ENCODE measurements at places on chromosomes 2 and 18. TPM values are rescaled to one million over a fixed set of nuclear protein-coding genes. Genes with fewer than 3 reads are reported as not detected.
A peak's percentile ranks its signal among the peaks of the same experiment; 100 is the strongest.

DNA sequence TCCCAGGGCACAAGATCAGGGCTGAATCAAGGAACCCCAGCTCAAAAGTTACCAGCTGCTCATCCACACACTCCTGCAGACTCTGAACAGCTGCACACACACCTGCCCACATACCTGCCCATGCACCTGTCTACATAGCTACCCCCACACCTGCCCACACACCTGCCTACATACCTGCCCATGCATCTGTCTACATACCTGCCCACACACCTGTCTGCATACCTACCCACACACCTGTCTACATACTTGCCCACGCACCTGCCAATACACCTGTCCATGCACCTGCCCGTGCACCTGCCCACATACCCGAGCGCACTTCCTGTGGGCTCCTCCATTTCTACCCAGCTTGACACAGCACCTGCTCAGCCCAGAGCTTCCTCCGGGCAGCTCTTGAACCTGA is 122.8 kb upstream of the AGAP1 start:
- DNase-seq = no peak

- DNase-seq = no peak
Observed at GRCh38 chr2:2410987-2411386, 79.9 kb upstream of the MYT1L start.

DSG4 gene
- not detected for total RNA-seq

DPP10 gene
- 0.33 TPM for total RNA-seq

DNA sequence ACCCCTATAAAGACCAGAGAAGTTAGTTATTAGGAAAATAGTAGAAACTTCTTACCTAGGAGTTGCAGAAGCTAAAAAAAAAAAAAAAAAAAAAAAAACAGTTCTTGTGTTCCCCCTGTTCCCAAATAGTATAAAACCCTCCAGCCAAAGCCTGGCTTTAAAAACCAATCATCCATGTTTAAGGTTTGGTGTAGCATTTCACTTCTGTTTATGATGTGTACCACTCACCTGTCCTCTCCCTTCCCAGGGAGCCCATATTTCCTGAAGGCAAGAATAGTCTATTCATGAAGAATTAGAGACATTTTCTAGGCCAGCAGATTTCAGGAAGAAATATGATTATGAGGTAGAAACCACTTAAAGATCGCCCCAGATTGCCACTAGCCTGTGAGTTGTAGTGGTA is 273.6 kb downstream of the SETBP1 start:
- DNase-seq = no peak

DNA sequence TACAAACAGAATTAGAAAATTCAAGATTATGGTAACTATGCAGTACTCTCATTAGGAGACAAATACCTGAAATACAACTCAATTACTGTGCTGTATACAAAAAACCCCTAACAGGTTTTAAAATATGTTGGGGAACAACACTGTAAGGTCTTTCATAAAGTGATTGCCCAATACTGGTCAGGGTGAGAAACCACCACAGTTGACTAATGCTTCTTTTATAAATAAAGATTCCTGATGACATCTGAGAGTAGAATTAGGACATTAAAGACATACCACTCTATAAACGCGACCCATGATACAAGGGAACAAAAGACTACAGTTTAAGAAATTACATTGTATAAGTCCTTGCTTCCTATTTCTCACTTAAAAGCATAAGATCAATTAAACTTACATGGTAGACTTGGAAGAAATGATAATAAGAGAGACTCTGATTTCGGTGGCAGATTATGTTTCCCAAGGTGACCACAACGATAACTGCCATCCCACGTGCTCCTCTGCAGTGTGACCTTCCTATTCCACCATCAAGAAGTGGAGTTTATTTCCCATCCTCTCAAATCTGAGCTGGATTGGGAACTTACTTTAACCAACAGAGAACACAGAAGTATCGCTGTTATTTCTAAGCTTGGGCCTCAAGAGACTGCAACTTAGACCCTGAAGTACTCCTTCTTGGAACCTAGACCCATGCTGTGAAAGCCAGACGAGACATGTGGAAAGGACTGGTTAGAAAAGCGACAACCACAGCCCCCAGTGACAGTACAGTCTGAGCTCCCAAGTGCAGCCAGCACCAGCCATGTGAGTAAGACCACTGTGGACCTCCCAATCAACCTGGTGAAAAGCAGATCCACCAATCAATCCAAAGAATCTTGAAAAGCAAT is 52.3 kb downstream of the ZNF521 start:
- no peak for DNase-seq

HOXD8 gene
- total RNA-seq = not detected

- DNase-seq = peak; percentile 30
Observed at GRCh38 chr2:232979871-232980461, 33.1 kb downstream of the NGEF start.

DNA sequence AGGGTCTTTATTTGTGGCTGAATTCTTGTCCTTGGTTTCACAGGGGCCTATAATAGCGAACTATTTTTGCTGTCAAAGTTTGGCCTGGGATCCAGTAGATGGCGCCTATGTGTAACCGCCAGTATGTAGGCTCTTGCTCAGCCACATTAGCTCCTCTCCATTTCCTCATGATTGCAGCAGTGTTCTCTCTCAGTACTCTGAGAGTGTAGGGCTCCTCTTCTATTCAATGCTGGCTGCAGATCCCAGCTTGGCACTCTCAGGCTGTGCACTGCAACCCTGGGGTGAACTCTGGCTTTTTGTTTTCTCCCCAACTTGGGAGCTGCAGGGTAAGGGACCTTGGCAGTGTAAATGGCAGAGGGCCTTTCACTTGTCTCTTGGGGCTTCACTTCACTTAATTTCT is 344.6 kb upstream of the CHAC2 start:
- DNase-seq = peak; percentile 46

DNA sequence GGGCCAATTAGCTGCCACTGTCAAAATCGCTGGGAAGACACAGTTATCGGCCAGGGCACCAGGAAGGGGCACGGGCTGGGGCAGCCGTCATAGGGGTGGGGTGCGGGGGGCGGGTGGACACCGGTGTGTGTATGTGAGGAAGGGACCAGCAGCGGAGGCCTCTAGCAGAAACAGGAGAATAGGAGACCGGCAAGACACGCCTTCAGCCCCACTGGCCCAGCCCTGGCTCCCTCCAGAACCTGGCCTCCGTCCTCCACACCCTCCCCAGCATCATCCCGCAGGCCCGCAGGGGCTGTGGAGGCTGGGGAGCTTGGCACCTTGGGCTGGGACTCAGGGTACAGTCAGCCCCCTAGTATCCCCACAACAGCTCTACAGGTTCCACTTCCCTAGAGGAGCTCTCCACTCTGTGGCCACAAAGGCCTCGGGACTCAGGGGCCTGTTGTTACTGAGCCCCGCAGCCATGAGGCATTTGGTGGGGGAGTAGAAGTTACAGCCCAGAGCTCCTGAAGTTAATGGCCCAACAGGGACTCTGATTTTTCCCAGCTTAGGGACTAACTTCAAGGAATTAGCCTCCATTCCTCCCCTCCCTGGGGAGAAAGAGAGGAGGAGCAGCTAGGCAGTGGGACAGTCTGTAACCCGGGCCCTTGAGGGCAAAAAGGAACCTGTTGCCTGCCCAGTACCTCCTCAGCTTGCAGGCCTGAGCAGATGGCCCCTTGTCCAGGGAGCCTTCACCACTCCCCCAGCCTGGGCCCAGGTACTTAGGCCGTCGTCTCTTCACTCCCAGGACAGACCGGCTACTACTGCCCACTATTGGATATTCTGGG is 19.9 kb downstream of the SH2D6 start:
- no peak for DNase-seq

- DNase-seq = peak; percentile 39
Observed at GRCh38 chr2:240600451-240600961, 14.0 kb downstream of the CAPN10 start.

DNA sequence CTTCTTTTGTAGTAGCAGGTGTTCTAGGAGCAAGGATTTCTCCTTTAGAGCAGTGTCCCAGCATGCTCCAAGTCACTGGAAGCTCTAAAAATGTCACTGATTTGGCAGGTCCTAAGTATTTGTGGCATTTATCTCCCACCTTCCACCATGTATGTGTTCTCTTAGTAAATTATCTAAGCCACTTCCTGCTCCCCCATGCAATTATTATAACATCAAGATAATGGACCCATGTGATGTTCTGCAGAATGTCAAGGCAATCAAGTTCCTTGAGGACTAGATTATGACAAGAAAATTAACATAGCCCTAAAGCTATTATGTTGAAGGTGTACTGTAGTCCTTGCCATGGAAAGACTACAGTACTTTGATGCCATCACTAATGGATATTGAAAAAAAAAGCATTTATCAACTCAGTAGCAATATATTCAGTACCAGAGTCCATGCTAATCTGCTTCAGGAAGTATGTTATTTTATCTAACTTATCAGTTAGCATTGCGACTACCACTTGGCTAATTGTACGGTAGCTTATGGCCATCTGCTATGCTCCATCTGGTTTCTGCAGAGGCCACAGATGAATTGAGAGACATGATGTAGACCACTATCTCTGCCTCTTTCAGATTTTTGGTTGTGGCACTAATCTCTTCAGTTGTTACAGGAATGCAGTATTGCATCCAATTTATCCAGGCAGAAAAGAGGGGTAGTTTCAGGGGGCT is 56.7 kb downstream of the GPR39 start:
- no peak for DNase-seq

LBX2 gene
- total RNA-seq = 7.7 TPM

- no peak for DNase-seq
Observed at GRCh38 chr2:196335221-196335634, 163.8 kb upstream of the STK17B start.

DNA sequence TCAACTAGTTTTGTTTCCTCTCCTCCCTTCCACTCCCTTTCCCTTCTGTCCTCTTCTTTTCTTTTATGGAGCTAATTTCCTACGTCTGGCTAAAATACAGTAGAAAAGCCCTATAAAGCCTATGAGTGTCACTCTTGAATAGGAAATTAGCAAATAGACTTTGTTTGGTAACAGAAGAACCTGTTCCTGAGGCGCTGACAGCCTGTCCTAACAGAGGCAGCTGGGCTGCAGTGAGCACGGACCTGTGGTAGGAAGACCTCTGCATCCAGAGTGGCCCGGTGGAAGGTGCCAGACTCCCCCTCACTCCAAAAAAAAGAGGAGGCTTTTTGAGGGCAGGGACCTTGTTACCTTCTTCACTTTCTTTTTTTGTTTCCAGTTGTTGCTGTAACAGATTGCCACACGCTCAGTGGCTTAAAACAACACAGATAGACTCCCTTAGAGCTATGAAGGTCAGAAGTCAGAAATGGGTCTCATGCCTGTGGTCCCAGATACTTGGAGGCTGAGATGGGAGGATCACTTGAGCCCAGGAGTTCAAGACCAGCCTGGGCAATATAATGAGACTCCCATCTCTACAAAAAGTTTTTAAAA is 81.2 kb upstream of the TXNDC2 start:
- no peak for DNase-seq

- DNase-seq = no peak
Observed at GRCh38 chr2:36485521-36485920, 112.4 kb downstream of the FEZ2 start.

DNA sequence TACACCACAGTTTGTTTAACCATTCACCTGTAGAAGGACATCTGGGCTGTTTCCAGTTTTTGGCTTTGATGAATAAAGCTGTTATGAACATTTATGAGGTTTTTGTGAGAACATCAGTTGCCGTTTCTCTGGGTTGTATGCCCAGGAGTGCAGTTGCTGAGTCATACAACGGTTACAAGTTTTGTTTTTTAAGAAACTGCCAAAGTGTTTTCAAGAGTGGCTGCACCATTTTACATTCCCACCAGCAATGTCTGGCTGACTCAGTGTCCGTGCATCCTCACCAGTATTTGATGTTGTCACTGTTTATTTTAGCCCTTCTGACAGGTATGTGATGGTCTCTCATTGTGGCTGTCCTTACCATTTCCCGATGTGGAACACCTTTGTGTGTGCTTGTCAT is 48.0 kb upstream of the GPR17 start:
- no peak for DNase-seq

DNA sequence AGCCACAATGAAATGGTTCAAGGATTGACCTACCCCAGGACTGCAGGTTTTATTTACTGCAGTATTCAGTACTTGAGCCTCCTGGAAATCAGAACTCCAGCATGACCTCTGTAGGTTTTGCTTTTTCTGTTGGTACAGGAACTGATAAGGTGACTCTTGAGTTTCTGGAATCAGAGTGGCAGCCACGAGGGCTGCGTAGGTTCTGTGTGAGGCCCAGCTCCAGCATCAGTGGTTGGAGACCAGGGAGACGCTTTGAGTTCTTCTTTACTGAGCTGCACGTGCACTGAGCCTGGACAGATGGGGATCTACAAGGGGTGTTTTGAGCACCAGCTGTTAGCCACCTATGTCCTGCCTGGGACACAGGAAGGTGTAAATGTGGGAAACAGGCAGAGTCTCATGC is 222.7 kb upstream of the EPAS1 start:
- DNase-seq = no peak

GRCh38 chr18:57154191-57154830 is 7.4 kb downstream of the BOD1L2 start:
- DNase-seq = no peak

DNA sequence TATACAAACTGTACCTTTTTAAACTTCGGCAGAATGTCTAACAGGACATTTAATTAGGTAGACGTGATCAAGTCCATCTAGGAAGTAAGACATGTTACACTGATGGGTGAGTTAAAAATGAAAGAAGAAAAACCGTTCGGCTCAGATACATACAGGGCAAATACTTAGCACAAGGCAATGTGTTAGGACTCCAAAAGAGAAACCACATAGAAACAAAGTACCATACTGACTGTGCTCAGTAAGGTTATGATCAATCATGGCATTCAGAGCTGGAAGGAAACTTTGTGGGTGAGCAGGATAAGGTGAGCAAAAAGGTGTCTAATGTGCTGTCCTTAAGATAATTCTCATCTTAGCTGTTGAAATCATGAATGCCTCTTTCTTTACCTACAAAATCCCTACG is 211.9 kb downstream of the STK39 start:
- DNase-seq = no peak

DNA sequence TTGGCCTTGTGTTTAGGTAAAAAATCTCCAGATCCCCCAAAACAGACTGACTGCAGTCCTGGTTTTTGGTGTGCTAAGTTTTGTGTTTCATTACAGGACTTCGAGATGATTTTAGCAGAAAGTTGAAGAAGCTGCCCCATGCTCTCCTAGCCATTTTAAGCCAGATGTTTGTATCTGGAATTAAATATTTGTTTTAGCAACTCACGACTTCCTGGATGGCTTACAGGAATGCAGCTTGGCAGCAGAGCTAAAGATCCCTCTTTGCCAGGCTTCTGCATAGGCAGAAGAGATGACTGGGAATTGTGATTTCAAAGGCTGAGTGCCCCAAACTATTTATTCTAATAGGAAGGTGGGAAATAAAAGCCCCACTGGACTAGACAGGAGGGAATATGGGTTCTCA is 31.1 kb downstream of the ONECUT2 start:
- DNase-seq = peak; percentile 66

DNA sequence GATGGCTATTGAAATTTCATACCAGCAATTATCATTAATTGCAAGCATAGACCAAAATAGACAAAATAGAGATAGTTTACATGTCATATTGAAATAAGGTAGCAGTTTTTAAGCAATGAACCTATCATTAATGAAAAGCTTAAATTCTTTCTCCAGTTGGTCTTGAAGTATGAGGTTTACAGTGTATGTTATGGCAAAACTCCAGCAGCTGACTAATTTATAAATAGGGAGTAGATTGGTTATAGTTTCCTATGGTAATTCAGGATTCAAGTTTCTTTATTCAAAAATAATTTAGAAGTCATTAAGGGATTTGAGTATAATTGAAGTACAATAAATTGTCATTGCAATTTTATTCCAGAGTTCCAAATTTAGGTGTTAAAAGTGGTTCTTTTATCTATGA is 69.6 kb upstream of the COL5A2 start:
- no peak for DNase-seq

Measured in left lobe of liver (tissue), 2 donors.